Large intestine (tissue), 12 donors: ENCODE measurements at places on chromosomes 5 and 9. TPM values are rescaled to one million over a fixed set of nuclear protein-coding genes. Genes with fewer than 3 reads are reported as not detected.

DNA sequence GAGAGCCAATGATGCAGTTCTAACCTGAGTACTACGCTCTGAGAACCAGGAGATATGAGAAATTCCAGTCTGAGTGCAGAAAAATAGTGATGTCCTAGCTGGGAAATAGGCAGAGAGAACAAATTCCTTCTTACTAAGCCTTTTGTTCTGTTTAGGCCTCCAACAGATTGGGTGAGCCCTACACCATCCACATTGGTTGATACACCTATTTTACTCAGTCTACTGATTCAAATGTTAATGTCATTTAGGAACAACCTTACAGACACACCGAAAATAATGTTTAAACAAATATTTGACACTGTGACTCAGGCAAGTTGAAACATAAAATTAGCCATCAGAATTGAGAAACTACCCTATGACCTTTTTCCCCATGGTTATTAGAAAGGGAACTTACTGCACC is 333.9 kb upstream of the IZUMO3 start:
- no peaks in the 10 kb centered on the region for H3K27me3 ChIP-seq
- no peaks in the 10 kb centered on the region for H3K4me1 ChIP-seq
- DNase-seq, result no peak
- no peaks in the 10 kb centered on the region for H3K36me3 ChIP-seq

GRCh38 chr5:153463806-153464205 is 26.7 kb upstream of the GRIA1 start:
- H3K4me1 ChIP-seq, result peaks cover 3% of the 10 kb centered on the region
- no peak overlapping the region for H3K4me3 ChIP-seq
- no peaks in the 10 kb centered on the region for H3K36me3 ChIP-seq
- peak overlapping the region; percentile 61 for H3K27ac ChIP-seq

DNA sequence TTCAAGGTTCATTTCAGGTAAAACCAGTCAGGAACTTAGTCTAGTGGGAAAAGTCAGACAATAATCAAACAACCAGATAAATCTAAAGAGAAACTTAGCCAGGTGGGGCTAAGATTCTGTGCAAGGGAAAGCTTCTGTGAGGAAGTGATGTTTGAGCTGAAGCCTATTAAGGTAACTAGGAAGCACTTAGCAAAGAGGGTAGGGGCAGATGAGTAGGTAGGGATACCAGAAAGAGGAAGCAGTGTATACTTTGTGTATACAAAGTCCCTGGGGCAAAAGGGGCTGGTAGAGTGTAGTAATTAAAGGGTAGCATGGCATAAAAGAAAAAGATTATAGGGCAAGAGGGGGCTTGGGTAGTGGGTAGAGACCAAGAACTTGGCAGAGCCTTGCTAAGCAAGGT is 3.6 kb upstream of the SPATA24 start:
- H3K36me3 ChIP-seq, result no peaks in the 10 kb centered on the region
- DNase-seq, result no peak
- peaks cover 12% of the 10 kb centered on the region for H3K4me1 ChIP-seq
- H3K27me3 ChIP-seq, result no peaks in the 10 kb centered on the region

SPINK4 gene
- 82.4 TPM for polyA plus RNA-seq

HAVCR1 gene
- polyA plus RNA-seq, result 0.48 TPM

DNA sequence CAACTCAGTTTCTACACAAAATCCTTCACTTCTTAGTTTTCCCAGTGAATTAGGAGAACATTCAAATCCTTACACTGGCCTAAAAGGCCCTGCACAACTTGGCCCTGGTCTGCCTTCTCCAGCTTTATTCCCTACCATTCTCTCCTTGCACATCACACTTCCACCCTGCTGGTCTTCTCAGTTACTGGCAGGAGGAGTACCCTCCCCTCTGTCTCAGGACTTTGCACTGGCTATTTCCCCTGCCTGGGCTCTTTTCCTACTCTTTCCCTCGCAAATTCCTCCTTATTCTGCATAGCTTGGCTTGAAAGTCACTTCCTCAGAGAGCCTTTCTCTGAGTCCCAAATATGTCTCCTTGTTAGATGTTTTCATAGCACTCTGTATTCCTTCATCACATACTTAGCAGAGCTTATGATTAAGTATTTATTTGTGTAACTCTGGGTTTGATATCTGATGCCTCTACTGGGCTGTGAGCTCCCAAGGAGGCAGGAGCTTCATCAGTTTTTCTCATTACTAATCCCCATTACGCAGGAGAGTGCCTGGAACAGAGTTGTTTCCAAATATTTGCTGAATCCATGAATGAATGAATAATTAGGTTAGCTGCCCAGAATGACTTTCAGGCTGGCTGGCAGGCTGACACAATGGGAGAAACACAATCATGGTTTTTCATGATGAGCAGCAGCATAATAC is 159.8 kb upstream of the KLF9 start:
- H3K36me3 ChIP-seq, result no peaks in the 10 kb centered on the region
- no peaks in the 10 kb centered on the region for H3K27me3 ChIP-seq
- peaks cover 7% of the 10 kb centered on the region for H3K4me1 ChIP-seq
- no peak overlapping the region for H3K4me3 ChIP-seq

PCDHGA5 gene
- polyA plus RNA-seq, result 1.5 TPM

DNA sequence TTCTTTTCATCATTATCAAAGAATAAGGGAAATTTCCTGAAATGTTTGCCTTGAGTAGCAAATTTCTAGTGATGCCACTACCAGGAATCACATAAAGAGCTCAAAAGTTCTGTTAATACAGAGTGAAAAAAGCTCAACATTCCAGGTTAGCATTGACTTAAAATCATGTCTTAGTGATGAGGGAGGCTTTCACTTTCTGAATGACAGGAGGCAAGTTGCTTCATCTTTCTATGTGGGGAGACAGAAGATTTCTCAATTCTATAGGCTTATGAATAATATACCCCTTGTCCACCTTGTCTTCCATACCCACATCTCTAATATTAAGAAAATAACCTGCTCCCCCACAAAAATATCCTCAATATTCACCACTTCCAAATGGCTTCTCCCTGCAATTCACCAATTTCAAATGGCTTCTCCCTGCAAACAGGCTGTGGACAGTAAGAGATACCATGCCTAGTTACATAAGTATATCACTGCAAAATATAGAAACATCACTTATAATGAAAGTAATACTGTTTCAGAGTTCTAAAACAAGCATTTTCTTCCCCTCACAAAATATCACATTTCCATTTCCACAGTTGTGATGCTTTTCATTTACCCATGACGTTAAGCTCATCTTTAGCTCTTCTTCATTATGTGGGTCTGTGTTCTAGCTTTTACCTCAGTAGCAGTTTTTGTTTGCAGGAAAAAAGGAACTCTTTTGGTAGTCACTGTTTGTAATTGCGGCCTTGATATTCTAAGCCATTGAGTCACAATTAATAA is 2.2 kb upstream of the JAK2 start:
- DNase-seq, result no peak
- no peak overlapping the region for H3K27ac ChIP-seq
- no peaks in the 10 kb centered on the region for H3K36me3 ChIP-seq
- H3K4me1 ChIP-seq, result peaks cover 14% of the 10 kb centered on the region
- no peak overlapping the region for H3K4me3 ChIP-seq
- H3K27me3 ChIP-seq, result no peaks in the 10 kb centered on the region

- H3K4me3 ChIP-seq, result no peak overlapping the region
- no peaks in the 10 kb centered on the region for H3K36me3 ChIP-seq
- no peaks in the 10 kb centered on the region for H3K4me1 ChIP-seq
- no peak overlapping the region for H3K27ac ChIP-seq
Observed at GRCh38 chr9:88809355-88810161, 181.7 kb upstream of the S1PR3 start.

GRCh38 chr5:131747180-131748105 is 49.4 kb downstream of the FNIP1 start:
- no peaks in the 10 kb centered on the region for H3K27me3 ChIP-seq
- peaks cover 11% of the 10 kb centered on the region for H3K36me3 ChIP-seq
- DNase-seq, result no peak
- H3K4me3 ChIP-seq, result no peak overlapping the region
- H3K4me1 ChIP-seq, result no peaks in the 10 kb centered on the region

- peak; percentile 32 for DNase-seq
- no peaks in the 10 kb centered on the region for H3K36me3 ChIP-seq
- no peaks in the 10 kb centered on the region for H3K4me1 ChIP-seq
- peak overlapping the region; percentile 60 for H3K27ac ChIP-seq
- H3K4me3 ChIP-seq, result peak overlapping the region; percentile 95
Observed at GRCh38 chr5:78295035-78295961, 800 bp upstream of the AP3B1 start.

GRCh38 chr9:107016383-107016782 is 153.4 kb downstream of the ZNF462 start:
- H3K4me1 ChIP-seq, result peaks cover 3% of the 10 kb centered on the region
- H3K4me3 ChIP-seq, result no peak overlapping the region
- peaks cover 2% of the 10 kb centered on the region for H3K36me3 ChIP-seq
- DNase-seq, result no peak
- H3K27me3 ChIP-seq, result no peaks in the 10 kb centered on the region
